Epithelial cell of proximal tubule (primary cell): ENCODE measurements at places on chromosomes 1 and 21.

- DNase-seq: no peak
Measured at GRCh38 chr1:183528577-183528976, 56.3 kb downstream of the SMG7 start.

DNA sequence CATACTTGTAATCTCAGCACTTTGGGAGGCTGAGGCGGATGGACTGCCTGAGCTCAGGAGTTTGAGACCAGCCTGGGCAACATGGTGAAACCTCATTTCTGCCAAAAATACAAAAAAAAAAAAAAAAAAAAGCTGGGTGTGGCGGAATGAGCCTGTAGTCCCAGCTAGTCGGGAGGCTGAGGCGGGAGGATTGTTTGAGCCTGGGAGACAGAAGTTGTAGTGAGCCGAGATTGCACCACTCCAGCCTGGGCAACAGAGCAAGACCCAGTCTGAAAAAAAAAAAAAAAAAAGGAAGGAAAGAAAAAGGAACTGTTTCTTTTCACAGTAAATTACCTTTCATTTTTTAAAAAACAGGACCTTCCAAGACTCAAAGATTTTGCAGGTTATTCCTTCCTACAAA is 29.5 kb downstream of the LIN9 start:
- DNase-seq: no peak

DNA sequence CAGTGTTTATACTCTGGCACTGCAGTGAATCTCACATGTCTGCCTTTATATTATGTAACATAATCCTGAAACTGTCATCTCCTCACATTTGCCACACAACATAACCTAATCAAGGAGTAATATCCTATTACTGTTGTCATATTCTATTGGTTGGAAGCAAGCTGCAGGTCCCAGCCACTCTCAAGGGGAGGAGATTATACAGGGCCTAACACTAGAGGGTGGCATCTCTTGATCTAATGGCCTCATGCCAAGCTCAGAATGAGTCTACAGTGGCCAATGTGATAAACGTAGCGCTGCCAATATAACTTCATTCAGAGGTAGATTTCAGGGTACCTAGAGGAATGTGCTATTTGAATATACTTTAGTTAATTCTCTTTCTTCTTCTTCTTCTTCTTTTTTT is 166.8 kb downstream of the BACH1 start:
- DNase-seq: no peak

GRCh38 chr1:179708434-179709195 is 34.5 kb upstream of the FAM163A start:
- no peak for DNase-seq

DNA sequence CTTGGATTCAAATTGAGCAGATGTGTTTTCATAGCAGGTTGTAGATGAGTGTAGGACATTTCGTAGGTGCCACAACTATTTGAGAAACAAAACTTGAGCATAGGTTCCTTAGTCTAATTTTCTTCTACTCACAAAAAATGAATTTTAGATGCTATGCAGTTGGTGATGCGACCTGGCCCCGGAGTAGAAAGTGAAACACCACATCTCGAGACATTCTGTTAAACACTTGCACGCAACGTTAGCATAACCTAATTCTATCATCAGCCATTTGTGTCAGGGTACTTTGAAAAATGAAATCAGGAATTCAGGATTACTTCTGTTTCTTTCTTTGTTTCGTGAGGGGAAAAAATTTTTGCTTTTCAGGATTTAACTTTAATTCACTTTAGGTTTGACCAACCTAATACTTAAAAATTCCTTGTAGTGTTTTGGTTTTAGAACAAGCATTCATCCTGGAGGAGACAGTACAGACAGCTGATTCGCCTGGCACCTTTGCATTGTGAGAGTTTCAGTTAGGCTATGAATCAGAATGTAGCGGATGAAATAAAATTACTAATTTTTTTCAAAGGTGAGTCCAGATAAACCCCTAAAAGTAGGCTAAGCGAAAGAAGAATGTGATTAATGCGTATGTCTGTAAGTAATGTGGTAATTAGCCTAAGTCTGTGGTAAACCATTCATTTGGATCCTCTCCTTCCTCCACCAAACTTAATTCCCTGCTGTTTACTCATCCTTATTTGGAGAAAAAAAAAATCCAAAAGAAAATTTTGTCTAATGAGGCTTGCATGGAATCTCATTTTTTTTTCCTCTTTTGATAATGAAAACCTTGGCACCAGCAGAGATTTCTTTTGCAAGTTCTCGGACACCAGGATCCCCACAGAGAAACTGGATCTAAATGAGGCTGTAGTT is 44.9 kb downstream of the MAP3K21 start:
- no peak for DNase-seq

GRCh38 chr1:202890392-202890791 is 1.4 kb upstream of the RABIF start:
- no peak for DNase-seq

DNA sequence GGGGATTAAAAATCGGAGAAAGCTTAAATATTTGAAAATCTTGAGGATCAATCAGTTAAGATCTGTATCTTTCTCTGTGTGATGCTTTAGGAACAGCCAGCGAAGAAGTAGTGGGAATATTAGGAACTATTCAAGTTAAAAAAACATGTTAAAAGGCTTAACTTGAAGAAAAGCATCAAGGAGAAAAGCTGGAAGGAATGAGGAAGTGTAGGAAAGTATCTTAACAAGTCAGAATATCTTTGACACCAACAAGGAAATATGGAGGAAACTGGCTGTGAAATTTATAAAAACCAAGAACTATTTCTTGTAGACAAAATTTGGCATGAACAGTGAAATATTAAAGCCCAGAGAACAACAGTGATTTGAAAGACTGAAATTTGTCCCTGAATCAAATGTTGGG is 60.4 kb downstream of the ATF6 start:
- DNase-seq: no peak
